ENCODE measurements at places on chromosomes 1 and 21.
A peak's percentile ranks its signal among the peaks of the same experiment; 100 is the strongest.

GRCh38 chr1:211732293-211732980 is 57.0 kb upstream of the NEK2 start:
- no peak for DNase-seq

DNA sequence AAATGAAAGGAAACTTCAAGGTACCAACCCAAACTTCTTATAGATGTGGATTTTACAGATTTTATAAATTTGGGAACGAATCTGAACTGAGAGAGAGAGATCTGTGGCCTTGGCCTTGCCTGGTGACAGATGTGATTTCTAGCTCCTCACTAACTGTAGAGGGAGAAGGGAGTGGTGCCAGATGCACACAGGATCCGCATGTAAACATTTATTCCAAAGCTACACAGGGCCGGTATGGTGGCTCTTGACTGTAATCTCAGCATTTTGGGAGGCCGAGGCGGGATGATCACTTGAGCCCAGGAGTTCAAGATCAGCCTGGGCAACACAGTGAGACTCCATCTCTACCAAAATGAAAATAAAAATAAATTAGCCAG is 77.1 kb downstream of the PGBD5 start:
- DNase-seq = no peak

- DNase-seq = no peak
Observed at GRCh38 chr1:183693521-183693920, 40.4 kb upstream of the APOBEC4 start.

DNA sequence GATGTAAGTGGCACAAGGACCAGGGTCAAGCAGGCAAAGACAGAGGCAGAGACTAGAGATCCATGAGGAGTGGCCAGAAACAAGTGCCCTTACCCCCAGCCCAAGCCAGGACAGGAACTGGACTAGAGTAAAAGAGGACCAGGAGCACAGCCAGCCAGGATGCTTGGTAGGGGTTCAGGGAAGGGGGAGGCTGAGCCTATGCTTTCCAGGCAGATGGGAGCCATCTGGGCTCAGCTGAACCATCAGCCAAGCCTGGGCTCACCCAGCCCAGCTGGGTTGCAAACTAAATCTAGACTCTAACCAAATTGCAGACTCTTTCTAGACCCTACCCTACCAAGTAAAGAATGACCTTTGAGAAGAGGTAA is 15.2 kb downstream of the PDZK1IP1 start:
- DNase-seq = peak; percentile 40

DNA sequence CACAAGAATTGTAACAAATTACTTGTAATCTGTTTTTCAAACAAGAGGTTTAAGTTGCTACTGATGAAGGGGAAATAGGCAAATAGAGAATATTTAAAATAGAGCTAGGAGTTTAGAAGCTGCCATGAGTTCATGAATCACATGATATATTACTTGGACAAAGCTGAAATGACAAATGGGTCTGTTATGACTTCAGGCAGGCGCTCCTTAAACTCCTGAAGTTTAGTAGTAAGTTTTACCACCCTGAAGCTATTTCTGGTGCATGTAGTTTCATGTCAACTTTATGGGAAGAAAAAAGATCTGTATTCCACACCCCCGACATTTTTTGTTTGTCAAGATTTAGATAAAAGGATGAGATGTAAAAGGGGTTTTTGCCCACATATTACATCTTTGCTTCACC is 58.5 kb downstream of the PLA2G4A start:
- no peak for DNase-seq

DNA sequence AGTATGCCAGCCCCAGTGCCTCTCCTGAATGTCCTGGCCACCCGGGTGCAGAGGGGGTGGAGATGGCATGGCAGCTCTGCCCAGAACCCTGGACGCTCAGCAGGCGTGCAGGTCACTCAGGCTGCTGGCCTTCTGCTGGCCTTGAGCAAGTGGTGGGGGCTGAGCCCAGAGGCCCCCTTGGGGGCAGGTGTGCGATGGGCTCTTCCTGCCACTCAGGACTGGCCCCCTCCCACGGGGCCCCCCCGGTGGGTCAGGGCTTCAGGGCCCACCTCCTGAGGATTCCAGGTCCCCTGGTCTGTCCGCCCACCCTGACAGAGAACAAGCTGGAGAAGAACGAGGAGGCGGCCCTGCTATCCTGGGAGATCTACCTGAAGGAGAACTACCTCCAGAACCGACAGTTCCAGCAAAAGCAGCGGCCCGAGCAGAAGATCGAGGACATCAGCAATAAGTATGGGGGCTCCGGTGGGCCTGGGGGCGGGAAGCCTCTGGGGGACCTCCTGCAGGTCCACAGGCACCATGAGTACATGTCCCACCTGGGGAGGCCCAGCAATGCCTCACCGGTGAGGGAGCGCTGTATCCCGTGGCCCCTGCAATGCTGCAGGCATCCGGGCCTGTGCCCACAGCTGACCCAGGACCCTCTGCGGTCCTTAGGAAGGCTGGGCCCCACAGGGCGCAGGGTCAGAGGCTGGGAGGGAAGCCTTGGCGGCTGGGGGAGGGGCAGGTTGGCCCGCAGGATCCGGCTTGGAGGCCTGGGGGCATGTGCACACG is 37.0 kb upstream of the LRRC3 start:
- DNase-seq = no peak

DNA sequence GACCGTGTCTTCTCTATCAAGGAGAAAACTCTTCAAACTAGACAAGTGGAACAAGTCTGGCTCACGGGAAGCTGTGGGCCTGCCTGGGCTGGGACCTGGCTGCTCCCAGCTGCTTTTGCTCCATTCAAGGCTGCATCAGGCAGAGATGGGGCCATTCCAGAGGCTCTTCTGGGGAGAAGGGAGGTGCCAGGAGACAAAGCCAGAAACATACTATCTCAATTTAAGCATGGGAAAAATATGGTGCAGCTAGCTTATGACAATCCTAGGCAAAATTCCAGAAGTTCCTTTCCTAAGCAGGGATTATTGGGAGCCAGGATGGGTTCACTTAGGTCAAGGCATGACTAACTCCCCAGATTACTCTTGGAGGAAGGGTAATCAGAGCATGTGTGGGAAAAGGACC is 90.8 kb upstream of the SLC2A1 start:
- no peak for DNase-seq

GRCh38 chr1:23434260-23434775 is 9.8 kb upstream of the TCEA3 start:
- no peak for DNase-seq
